Stimulated activated naive CD4-positive, alpha-beta T cell (primary cell): ENCODE measurements at places on chromosomes 3 and 15.

GRCh38 chr3:34056181-34056910 lies 257.9 kb downstream of the PDCD6IP start:
- DNase-seq, result no peak

- DNase-seq, result no peak
Observed at GRCh38 chr3:140736863-140737460, 59.1 kb downstream of the TRIM42 start.

DNA sequence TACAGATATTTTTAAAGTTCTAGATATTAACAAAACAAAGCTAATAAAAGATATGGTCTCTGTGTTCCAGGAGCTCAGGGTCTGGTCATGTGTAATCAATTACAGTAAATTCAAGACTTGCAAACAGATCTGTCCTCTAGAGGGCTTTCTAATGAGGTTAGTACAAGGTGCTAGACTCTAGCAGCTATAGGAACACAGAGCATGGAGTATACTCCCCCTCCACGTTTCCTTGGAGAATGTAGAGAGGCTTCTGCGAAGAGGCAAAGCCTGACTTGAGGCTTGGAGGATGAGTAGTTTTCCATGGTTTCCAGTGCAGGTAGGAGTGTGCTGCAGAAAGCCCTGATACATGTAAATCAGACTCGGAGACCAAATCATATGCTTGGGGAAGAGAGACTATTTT lies 32.7 kb upstream of the DLG1 start:
- no peak for DNase-seq

DNA sequence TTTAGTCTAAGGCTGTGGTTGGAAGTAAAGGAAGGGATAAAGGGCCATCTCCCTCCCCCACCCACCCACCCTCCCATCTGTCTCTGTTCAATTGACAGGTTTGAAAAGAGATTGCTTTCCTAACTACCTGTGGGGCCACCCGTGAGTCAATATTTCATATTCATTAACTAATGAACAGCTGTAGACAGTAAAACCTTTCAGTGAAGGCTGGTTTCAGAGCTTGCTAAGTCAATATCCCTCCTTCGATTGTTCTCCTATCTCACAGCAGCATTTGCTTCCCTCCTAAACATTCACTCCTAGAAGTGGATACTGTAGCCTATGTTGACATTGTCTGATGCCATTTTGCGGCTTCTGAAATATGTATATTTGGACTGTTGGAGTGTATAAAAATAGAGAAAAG lies 85.9 kb upstream of the SYNPR start:
- DNase-seq, result no peak

DNA sequence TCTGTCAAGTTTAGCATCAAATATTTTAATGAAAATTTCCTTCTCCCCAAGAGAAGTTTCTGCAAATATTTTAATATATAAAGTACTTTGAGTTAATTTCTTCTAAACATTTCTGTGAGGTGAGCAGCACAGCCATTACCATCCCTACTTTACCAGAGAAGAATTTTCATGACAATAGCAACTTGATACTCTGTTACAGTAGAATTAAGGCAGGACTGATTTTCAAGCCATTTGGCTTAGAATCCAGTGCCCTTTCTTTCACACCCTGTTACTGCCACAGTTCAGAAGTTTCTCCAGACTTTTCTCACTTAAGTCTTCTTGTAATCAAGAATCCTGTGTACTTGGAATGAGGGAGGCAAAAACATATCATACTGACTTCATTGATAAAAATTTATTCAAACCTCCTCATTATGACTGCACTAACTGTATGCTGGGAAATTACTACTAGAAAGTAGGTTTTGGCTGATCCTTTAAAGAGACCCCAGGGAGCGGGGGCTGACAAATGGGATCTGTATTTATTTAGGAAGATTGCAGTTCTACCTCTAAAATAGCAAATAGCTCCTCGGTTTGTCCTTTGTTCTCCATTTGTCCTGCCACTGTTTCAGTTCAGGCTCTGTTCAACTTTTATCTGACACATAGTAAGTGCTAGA lies 557.0 kb upstream of the SGO1 start:
- no peak for DNase-seq

DNA sequence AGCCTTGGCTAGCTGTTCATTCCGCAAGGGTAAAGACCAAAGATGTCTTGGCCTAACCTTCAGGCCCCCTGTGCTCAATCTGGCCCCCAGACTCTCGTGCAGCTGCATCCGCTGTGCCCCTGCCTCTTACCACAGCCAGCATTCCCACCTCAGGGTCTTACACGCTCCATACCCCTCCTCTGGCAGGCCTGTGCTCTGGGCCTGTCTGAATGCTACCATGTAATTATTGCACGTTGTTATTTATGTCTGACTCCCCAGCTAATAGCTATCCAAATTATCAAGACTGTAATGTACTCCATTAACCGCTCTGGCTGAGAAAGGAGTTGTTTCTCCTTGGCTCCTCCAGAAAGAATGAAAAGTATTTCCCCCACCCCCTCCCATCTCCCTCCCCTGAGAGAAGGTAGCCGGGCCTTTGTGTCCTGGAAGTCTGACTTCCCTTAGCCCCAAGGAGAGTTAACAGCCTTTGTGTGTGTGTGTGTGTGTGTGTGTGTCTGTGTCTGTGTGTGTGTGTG lies 54.5 kb upstream of the UBE2E1 start:
- DNase-seq, result no peak

GRCh38 chr3:15983693-15984092 lies 185.9 kb upstream of the ANKRD28 start:
- DNase-seq, result no peak

DNA sequence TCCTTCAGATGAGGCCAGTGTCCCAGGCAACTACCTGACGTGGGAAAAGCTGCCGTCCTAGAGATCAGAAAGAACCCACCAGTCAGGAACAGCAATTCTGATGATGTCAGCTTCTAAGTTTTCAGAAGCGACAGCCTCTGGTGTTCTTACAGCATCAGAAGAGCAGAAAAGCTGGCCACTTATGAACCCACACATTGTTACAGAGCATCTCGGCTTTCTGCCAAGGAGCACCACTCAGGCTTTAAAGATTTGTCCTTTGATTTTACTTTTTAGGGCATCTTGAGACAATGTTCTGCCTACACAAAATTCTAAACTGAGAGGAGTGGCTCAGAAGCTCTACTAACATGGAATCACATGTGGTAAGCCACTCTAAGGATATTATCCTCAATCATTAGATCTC lies 49.7 kb upstream of the BOC start:
- DNase-seq, result no peak

DNA sequence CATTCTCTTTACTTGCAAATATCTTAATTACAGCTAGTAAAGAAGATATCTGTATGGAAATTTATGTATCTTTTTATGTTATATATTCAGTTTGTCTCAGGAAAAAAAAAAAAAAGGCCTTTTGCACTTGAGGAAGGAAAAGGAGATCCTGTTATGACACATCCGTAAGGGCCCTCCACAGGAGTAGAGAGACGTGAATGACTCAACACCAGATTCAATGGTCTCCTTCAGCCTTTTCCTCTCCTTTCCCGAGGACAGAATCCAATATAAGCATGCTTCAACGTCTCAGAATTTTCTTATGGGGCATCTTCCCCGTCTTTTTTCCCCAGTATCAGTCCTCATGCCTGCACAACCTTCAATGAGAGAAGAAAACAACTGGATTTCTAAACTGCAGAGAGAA lies 340.3 kb downstream of the NTRK3 start:
- DNase-seq, result no peak
